ENCODE measurements at places on chromosomes 3 and 15.

GRCh38 chr15:62807539-62808130 lies 234.9 kb upstream of the TPM1 start:
- no peak for DNase-seq

- no peak for DNase-seq
These were observed 92.0 kb downstream of the ALCAM start for GRCh38 chr3:105458518-105459215.

DNA sequence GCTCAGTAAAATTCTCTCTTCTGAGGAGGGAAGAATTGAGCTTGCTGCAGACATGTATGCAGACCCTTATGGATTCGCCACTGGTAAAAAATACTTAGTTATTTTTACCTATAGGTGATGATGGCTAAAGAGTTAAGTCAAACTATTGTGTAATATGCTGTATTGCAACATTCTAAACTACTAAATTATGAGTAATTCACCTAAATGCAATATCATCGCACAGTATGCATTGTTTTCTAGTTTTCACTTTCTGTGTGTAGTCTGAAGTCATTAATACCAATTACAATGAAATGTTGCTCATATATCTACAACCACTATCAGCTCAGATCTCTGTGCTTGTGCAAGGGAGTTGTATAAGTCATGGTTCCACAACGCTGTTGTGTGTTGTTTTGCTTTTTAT lies 48.7 kb upstream of the ROBO2 start:
- DNase-seq, result no peak

DNA sequence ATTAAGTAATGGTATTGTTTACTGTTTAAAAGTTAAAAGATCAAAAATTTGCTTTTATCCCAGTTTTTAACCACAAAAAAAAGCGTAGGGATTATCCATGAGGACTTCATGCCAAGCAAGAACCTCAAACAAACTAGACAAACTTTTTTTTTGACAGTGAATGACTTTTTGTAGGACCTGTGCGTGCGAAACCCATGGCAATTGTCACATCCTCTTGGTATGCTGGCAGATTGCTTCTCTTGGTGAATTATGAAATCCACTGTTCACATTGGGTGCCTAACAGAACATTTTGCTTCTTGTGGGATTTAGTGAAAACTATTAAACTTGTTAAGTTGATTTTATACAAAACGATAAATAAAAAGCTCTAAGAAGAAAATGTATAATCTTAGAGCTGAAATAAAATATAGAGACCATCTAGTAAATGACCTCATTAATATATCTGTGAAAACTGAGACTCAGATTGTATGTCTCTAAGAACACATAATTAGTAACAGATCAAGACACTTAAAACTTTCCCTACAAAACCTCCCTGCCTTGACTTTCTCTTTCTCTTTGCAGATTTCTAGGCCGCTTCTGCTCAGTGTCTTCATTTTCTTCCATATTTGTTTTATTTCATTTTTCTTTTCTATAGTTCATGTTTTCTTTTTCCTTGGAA lies 87.3 kb upstream of the CGNL1 start:
- DNase-seq, result no peak

DNA sequence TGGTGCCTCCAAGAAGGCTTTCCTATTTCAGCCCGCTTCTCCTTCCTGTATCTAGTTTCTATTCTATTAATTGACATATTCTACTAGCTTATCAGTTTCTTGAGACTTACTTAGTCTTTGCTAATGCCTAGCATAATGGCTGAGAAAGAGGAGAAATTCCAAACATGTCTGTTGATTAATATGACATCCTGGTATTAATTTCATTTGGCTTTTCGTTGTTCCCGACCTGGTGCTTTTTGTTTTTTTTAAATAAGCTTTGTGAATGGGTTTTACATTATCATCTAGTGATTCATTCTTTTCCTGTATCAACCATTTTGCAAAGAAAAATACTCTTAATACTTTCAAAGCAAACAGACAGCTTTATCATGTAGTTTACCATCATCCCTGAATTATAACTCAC lies 13.1 kb downstream of the WDR53 start:
- DNase-seq, result no peak

GRCh38 chr15:88865498-88866099 lies 29.7 kb downstream of the HAPLN3 start:
- no peak for DNase-seq

DNA sequence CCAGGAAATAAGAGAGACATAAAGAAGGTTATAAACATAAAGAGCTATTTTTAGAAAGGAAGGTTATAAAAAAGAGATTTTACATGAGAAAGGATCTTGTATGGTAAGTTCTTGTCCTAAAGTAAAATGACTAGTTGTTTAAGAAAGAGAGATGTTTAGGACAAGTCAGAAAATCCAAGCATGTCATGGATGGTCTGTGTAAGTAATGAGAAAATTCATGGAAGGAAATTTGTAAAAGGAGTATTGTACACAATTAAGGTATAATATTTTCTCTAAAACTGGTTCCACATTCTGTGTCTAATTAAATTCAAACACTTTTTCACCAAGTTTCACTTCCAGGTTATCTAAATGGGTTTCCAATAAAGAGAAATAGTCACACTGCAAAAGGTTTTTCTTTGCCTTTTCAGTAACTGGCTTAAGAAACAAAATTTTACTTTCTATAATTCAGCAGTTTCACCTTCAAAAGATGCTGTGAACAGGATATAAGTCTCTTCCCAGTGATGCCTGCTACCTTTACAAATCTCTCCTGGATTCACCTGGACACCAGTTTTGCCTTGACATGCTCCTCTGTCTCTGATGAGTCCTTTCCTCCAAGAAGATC lies 455.7 kb downstream of the ZIC1 start:
- DNase-seq, result no peak
